Immature natural killer cell (primary cell): ENCODE measurements at places on chromosomes 16 and 17.
A peak's percentile ranks its signal among the peaks of the same experiment; 100 is the strongest.

- DNase-seq: no peak
Observed at GRCh38 chr16:17936766-17937402, 399.7 kb downstream of the NPIPA8 start.

GRCh38 chr16:84183911-84184591, 2.8 kb downstream of the TAF1C start:
- DNase-seq: no peak

DNA sequence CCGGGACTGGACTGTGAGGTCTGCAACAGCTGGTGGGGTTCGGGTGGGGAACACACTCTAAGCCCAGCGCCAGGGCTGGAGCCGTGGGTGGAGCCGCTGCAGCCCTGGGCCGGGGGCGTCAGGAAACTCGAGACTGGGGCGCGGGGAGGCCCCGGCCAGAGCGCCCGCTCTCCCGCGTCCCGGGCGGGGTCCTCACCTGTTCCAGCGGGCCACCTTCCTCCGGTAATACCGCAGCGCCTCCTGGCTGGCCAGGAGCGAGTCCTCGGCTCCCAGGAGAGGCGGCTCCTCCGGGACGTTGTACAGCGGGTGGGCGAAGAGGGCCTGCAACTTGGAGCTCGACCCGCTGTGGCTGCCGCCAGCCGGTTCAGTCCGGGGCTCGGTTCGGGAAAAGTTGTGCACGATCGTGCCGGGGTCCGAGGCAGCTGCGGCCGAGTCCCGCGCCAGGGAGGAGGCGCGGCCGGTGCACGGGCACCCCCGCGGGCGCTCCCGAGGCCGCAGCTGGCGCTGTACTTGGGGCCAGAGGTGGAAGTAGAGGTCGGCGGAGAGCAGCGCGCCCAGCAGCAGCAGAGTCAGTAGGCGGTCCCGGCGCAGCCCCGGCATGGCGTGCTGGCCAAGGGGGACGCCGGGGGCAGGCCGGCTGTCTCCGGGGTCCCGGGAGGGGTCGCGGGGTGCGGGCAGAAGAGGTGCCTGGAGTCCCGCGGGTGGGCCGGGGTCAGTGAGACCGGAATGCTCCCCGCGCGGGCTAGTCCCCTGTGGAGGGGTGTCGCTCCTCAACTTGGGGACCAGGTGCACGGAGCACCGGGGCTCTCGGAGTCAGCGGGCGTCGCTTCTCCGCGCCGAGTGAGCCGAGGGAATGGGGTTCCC, 868 bp downstream of the FAM20A start:
- DNase-seq: no peak

GRCh38 chr17:58264407-58265103, 16.2 kb downstream of the MPO start:
- no peak for DNase-seq

GRCh38 chr17:57243171-57243622, 13.1 kb upstream of the MSI2 start:
- peak; percentile 68 for DNase-seq

GRCh38 chr17:20562587-20562986, 16.9 kb upstream of the CDRT15L2 start:
- no peak for DNase-seq

DNA sequence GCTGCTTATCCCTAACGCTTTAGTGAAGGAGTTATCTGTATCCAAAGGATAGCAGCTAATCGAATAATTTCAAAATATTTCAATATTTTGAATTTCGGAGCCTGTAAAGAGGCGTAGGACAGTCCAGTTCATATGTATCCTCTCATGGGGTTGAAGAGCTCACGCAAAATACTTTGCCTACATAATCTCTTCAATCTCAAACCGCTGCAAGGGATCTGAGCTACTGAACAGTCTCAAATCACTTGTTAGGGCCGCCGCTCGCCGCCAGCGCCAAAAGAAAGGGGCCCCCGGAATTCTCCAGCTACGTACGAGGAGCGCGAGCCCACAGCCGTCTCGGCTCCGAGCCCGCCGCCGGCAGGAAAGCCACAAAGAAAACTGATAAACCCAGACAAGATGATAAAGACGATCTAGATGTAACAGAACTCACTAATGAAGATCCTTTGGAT, 601 bp upstream of the RFWD3 start:
- DNase-seq: peak; percentile 34

- DNase-seq: no peak
Observed at GRCh38 chr16:14345512-14346115, 274.5 kb downstream of the MRTFB start.

- DNase-seq: no peak
Observed at GRCh38 chr17:65678546-65678945, 117.1 kb upstream of the AXIN2 start.

DNA sequence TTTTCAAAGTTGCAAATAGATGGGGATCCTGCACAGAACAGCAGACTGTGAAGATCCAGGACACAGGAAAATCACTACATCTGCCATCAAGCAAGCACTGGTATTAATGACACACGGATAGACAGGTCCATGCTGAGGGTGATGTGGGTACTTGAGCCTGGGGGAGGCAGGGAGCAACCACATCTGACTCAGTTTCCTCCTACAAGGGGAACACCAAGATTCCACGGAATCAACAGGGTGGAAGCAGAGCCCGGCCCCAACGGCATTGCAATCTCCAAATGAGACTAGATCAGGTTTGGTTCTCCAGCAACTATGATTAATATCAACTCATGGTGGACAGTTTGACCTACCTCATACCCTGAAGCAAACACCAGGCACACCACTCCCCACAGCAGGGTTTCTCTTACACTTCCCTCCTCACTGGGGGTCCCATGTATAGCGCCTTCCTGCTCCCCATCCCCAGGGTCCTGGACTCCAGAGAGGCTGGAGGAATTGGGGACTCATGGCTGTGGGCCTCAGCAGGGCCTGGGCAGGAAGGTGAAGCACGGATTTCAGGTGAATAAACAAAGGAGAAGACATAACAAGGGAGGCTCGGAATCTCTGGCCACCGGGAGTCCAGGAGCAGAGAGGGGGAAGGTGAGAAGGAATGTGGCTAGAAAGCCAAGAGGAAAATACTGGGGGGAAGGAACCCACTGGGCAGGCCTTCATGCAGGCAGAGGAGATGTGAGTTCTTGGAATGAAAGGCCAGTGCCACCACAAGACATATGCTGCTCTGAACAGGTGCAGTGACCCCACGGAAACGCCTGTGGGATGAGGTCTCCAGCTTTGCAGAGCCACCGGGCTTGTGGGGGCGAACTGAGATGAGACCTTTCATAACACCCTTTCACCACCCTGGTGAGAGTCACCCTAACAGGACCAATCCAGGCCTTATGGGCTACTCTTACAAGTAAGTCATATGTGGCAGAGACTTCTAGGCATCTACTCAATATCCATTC, 29.5 kb upstream of the PIK3R6 start:
- DNase-seq: no peak

DNA sequence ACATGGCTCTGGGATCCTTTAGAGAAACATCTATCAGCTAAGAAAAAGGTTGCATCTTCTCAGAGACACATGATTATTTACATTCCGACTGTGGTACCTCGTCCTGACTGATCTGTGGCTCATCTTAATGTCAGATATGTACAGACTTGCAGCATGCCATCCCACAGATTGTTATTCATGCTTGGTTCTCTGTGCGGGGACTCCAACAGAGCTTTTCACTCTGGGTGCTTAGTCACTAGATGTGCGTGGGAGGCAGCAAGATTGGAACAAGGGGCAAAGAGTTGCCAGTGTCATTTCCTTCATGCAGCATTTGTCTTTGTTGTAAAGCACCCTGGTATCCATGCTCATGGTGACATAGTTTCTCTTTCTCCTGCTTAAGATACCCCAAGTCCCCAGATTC, 179.1 kb upstream of the CACNG5 start:
- no peak for DNase-seq

- DNase-seq: no peak
Observed at GRCh38 chr17:63647936-63648335, 25.7 kb downstream of the MAP3K3 start.

DNA sequence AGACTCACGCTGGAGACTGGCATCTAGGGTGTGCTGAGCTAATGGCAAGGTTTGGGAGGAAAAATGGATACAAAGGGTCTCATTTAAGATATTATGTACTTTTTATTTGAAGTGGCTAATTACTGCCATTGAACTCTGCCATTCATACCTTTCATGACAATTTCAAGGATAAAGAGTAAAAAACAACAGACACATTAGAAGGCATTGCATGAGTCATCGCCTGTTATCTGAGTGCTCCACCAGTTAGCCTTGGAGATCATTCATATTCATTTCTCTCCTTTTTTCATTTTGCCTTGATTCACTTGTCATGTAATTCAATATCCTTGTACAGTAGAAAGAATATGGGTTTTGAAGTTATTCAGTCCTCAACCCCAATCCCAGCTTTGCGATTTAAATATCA, 109.5 kb downstream of the CDH8 start:
- DNase-seq: no peak

- no peak for DNase-seq
Observed at GRCh38 chr16:69243479-69243878, 56.5 kb downstream of the SNTB2 start.

DNA sequence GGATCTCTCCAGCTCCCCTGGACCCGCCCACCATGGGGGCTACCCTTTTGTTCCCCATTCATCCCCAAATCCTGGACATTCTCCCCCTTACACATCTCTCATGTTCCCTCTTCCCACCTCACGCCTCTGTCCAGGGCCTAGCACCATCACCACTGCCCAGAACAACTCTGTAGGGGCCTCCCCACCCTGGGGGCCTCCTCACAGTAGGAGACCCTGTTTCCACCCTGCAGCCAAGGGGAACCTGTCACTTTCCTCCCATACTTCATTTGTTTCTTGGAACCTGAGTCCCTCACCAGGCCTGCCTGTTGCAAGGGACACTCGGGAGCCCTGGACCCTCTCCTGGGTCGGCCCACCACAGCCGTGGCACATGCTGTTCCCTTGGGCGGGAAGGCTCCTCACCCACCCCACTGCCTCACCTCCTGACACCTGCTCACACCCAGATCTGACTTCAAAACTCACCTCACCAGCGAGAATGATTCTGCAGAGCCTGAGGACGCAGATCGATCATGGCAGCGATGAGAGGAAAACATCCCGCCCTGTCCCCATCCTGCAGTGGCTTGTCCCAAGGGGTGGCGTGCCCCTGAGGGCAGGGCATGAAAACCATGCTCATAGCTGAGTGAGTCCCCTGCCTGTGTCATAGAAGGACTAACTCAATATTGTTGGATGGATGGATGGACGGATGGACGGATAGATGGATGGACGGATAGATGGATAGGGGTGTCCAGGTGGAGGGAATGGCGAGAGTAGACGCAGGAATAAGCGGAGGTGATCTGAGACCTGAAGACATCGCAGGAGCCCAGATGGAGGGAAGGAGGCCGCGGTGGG, 6.8 kb upstream of the RASD1 start:
- no peak for DNase-seq

DNA sequence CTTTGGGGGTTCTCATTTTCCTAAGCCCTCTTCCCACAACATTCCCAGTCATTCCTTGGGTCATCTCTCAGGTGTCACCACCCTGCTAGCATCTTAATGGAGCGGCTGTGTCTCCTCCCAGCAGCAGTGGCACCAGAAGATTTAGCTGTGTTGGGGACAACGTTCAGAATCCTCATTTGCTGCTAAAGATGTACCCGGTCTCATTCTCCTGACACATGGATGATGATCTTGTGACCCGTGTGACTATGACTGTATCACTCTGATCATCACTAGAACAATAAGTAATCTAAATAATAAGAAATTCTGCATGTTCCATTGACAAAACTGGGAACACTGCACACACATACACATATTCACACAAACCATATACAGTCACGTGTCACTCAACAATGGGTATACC, 399.9 kb upstream of the HSBP1 start:
- DNase-seq: no peak

- no peak for DNase-seq
Observed at GRCh38 chr17:32916134-32916533, 11.8 kb upstream of the TMEM98 start.

GRCh38 chr16:60110531-60110930, 1376.4 kb upstream of the GOT2 start:
- no peak for DNase-seq

GRCh38 chr17:71392715-71393567, 727.9 kb upstream of the SOX9 start:
- no peak for DNase-seq

GRCh38 chr16:57996406-57997175, 3.9 kb downstream of the ZNF319 start:
- no peak for DNase-seq

DNA sequence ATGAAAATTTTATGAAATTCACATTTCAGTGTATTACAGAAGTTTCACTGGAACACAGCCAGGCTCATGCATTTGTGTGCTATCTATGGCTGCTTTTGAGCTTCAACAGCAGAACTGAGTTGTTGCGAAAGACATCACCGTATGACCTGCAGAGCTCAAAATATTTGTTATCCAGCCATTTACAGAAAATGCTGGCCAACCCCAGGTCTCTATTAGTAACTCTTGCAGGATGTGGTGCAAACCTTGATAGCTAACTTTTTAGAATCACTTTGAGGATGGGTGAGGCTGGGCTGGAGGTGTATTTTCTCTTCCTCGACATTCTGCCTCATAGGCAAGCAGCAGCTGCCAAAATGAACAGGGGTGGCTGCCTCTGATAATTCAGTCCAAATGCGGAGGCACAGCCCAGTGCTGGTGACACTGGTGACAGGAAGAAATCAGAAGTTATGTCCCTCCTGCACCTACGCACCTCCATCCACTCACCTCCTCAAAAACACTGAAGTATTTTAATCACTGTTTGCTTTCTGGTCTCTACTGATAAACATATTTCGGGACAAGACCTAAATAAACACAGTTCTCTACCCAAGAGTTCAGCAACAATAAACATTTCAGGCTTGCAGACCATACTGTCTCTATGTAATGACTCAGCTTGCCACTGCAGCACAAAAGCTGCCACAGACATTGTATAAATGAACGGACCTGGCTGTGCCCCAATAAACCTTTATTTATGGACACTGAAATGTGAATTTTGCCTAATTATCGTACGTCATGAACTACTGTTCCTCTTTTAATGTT, 28.5 kb downstream of the ARHGAP17 start:
- DNase-seq: no peak

DNA sequence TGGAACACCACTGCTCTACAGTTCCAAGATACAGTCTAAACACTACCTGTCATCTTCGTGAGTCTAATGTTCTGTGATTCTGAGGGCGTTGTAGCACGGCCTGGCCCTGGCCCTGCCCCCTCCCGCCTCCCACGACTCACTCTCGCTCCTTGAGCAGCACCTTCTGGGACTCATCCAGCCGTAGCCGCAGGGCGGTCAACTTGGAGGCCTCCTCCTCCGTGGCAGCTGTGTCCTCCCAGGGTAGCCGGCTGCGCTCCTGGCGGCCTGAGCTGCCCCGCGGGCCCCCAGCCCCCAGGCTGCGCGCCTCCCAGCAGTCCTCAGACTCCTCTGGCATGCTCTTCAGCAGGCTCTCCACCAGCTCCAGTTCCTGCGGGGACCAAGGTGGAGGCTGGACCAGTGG, 10.6 kb downstream of the CCDC102A start:
- no peak for DNase-seq
